Posterior cingulate gyrus (tissue), 11 donors: ENCODE measurements at places on chromosomes 6 and 20.

DNA sequence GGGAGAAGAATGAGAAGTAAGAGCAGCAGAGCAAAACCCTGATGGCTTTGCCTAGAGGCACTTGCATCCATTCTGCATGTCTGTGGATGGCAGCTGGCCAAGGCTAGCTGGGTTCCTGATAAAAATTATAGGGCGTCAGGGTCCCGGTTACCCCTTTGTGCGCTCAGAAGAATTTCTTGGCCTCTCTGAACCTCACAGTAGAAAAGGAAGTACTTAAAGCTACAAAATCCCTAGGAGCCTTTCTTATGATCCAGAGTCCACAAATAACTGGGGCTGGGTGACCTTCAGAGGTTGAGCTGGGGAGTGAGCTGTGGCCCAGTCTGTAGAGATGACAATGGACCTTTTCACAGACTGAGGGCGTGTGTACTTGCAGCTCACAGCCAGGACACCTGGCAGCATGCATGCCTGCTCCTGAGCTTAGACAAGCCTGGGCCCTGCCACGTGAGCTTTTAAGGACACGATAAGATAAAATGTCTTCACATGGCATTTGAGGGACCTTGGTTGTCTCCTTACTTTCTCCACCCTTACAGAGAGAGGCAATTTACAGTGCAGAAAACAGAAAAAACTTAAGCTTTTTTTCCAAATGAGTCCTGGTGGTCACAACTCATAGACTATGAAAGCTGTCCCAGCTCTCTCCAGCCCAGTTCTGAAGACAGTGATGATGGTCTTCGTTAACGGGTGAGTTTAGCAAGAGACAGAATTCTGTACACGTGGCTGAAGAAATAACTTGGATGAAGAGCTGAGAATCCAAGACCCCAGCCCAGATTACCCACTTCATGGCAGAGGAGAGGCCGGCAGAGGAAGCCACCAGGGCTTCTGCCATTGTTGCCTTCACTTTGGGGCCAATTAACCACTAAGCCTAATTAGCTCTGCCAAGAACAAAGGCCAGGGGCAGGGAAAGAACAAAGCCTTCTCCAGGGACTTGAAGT lies 50.3 kb downstream of the FOXA2 start:
- no peak for DNase-seq

GRCh38 chr20:56372850-56373249 lies 14.1 kb downstream of the FAM210B start:
- DNase-seq = no peak

GRCh38 chr20:2680046-2680445 lies 12.5 kb upstream of the EBF4 start:
- DNase-seq = no peak

GRCh38 chr6:102216232-102216631 lies 822.7 kb downstream of the GRIK2 start:
- no peak for DNase-seq

DNA sequence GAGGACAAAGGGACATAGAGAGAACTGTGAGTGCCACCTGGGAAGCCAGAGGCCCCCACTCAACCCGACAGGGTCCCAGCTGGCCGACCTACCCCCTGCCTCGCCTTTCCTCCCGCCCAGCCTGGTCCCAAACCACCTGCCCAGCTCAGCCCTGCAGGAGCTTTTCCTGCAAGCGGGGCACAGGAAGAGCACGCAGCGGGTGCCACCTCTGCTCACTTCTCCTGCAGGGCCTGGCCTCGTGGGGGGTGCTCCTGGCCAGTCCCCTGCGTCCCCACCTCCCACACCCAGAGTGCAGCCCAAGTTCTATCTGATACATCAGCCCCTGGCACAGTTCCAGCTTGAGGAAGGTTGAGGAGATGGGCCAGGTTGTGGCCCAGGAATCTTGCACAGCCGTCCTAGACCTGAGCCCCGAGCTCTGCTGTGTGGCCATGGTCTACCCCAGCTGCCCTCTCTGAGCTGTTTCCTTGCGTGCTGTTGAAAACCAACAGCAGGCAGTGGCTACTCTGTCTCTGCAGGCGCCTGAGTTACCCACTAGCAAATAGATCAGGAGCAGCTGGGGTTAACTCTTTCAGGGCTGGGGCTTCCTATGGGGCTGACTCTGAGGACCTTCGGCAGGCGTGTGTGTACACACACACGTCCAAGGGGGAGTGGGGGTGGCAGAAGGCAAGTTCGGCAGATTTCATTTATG lies 1.7 kb downstream of the NECAB3 start:
- DNase-seq = no peak

- DNase-seq = no peak
These were observed 154.0 kb upstream of the CITED2 start for GRCh38 chr6:139528471-139528870.

- DNase-seq = no peak
These were observed 90.9 kb upstream of the INSM1 start for GRCh38 chr20:20276811-20277530.

DNA sequence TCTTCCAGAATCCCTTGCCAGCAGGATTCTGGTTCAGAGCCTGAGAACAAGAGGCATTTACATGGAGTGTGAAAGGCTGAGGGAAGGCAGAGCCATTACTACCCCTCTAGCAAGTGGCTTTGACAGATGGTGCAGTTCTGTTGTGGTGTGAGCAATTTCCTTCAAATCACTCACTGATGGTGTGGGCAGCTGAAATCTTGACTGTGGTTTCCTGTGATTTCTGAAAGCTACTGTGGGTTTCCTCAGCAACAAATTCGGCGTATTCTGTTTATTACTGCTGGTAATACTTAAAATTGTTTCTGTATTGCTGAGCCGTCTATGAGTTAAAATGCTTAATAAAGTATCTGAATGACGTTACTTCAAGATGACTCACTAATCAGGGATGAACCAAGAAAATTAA lies 181.5 kb upstream of the TCF21 start:
- peak; percentile 13 for DNase-seq

- DNase-seq = no peak
These were observed 58.5 kb downstream of the MRPL14 start for GRCh38 chr6:44068607-44069296.

DNA sequence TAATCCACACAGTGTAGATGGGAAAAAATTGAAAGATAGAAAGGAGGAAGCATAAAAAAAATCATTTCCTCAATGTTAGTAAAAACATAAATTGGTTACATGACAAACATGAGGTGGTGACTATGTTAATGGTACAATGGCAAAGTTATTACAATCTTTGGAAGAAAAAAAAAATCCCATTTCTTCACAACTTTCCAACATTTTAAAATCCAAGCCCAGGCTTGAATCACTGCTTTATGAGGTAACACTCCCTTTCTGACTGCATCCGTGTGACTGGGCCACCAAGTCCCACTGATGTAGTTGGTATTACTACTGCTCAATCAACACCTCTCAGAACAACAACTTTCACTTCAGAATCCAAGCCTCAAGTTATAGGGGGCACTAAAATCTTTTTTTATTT lies 160.4 kb downstream of the BTBD9 start:
- DNase-seq = no peak

DNA sequence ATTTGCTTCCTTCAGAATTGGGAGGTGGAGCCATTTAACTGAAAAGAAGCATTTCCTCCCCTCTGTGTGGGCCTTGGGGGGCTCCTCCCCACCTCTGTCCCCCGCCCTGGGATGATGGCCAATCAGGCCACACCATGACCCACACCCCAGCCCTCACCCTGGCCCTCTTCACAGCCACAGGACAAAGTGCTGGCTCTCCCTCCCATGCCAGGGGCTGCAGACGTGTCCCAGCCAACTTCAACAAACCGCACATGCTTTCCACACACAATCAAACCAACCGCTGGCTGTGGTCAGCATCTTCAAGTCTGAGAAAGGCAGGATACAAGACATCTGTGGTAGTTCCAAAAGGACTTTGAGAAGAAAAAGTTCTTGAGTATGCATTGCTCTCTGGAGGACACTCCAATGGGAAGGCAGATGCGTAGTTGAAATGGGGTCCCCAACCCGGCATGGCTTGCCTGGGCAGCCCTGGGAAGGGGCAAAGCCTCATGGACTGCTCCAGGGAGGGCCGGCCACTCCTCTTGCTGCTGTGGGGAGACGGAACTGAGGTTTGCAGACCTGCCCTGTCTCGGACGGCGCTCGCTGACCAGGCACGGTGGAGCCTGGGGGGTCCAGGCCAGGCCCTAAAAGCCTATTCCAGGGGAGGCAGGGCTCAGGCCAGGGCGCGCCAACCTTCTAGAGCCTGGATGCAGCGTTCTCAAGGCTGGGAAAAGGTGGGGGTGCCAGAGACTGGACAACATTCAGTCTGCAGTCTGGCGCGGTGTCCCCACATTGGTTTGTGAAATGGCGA lies 12.2 kb downstream of the TTLL2 start:
- no peak for DNase-seq

DNA sequence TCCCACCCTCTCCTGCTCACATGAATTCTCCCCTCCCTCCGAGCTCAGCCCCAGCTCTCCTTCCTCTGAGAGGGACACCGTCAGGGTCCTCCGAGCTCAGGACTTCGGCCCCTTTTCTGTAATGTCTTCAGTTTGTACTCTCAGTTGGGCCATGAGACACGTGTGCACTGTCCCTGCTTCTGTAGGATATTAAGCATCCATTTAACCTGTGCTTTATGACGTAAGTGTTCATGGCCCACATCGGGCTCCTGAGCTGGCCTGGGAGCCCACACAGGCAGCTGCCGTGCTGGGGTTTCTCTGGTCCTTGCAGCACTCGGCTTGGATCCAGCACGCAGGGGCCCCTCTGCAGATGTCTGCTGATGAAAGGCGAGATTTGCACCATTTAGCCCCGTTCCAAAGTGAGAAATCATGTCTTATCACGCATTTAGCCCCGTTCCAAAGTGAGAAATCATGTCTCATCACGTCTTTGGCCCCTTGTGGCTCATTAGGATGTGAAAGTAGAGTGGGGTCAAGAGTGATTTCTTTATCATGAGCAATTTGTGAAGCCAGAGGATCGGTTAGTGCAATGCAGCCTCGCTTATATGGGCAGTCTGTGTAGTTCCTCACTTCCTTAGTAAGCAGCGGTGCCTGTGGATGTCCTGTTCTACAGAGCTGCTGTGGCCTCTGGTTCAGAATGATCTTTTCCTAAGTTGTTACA lies 25.3 kb downstream of the DUSP22 start:
- no peak for DNase-seq

- DNase-seq = no peak
These were observed 7.7 kb downstream of the ZNFX1 start for GRCh38 chr20:49270177-49270576.

DNA sequence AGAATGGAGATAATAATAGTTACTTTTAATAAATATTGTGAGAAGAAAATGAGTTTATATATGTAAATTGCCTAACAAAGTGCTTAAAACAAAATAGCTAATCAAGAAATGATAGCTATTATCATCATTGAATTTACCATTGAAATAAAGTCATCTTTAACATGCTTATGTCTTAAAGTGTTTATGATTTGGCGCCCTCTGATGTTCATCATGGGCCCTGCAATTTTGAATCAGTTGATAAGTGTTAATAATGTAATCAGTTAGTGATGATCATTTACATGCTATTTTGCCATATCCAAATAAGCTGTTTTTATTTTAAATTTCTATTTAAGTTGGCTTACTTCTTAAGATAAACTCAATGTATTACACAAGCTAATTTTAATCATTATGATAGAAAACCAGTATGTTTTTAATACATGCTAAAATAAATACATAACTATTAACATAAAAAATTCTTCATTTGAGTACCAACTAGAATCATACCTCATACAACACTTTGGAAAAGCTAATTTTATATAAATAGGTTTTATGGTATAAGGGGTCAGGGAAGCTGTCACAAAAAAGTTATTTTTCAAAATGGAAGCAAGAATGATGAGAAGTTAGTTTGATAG lies 39.2 kb upstream of the TPD52L1 start:
- peak; percentile 66 for DNase-seq

GRCh38 chr6:30640481-30640880 lies 6.5 kb upstream of the C6orf136 start:
- no peak for DNase-seq

- DNase-seq = no peak
These were observed 95.2 kb upstream of the TIAM2 start for GRCh38 chr6:154899824-154900463.

- DNase-seq = no peak
These were observed 5.9 kb downstream of the NHSL1 start for GRCh38 chr6:138493413-138493812.

DNA sequence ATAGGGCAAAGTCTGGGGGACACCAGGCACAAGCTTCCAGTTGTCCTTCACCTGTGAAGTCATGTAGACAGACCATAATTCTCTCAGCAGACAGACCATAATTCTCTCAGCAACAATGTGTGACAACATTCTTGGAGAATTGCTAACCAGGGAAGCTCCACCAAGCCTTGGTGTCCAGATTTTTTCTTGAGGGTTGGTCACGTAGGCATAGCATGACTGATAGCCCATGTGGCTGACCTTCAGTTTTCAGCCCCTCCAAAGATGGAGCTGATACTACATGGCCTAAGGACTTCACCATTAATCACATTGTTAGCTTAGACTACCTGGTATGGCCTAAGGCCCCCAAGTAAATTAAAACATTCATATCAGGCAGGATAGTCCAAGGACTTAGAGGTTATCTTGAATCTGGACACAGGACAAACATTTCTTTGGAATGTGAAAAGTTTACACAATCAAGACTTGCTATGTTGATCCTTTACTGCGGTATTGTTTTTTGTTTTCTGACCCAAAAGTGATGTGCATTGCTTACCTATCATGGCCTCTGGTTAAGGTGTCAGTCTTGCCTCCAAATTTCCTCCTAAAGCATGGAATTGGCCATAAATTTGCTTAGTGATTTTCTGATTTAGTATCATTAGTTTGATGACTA lies 76.9 kb downstream of the CEP57L1 start:
- no peak for DNase-seq

DNA sequence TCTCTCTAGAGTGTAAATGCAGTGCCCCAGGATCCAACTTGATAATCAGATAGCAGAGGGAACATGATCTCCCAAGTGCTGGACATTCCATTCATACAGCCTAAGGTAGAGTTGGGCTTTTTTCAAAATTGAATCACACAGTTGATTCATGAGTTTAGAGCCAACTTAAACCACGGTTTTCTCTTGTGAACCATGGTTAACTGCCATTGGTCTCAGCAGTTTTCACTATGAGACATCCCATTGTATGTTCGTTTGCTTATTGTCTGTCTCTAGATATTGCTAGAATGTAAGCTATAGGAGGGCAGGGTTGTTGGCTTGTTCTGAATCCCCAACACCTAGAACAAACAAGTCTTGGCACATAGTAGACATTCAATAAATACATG lies 37.2 kb upstream of the TAF8 start:
- DNase-seq = no peak

DNA sequence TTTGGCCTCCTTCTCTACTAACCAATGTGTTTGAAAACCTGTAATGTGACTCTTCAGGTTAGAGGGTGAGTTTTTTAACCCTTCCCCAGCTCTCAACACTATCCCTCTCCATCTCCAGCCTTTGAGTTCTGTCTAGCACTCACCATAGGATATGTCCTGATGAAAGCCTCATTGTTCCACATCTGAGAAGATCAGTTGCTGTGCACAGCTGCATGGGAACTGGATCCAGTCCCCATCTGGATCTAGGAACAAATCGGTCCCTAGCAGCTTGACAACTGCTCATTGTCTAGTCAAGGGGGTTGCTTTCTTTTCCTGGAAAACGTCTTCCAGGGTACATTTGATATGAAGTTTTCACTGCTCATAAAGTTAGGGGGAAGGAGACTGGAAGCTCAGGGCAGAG lies 45.4 kb upstream of the AGPAT4 start:
- peak; percentile 43 for DNase-seq

- no peak for DNase-seq
These were observed 369.0 kb downstream of the SYNE1 start for GRCh38 chr6:152267967-152268845.
